Germinal center (tissue), 1 donor: ENCODE measurements at places on chromosomes 2 and 18.
A peak's percentile ranks its signal among the peaks of the same experiment; 100 is the strongest.

DNA sequence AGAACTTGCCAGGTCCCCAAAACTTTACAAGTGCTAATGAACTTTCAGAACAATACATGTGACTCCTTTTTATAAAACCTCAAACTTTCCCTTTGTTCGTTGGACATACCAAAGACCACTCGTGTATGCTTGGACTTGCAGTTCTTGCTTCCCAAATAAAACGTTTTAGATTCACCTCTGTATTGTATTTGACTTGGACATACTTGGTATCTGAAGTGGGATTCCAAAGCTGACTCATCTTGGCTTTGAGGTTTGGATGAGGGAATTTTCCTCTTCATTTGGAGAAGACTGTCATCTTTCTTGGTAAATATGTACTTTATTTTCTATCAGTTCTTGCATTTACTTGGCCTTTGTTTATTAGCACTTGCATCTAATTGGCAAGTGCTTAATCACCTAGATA, 8.0 kb upstream of the CYB5A start:
- no peak for DNase-seq

DNA sequence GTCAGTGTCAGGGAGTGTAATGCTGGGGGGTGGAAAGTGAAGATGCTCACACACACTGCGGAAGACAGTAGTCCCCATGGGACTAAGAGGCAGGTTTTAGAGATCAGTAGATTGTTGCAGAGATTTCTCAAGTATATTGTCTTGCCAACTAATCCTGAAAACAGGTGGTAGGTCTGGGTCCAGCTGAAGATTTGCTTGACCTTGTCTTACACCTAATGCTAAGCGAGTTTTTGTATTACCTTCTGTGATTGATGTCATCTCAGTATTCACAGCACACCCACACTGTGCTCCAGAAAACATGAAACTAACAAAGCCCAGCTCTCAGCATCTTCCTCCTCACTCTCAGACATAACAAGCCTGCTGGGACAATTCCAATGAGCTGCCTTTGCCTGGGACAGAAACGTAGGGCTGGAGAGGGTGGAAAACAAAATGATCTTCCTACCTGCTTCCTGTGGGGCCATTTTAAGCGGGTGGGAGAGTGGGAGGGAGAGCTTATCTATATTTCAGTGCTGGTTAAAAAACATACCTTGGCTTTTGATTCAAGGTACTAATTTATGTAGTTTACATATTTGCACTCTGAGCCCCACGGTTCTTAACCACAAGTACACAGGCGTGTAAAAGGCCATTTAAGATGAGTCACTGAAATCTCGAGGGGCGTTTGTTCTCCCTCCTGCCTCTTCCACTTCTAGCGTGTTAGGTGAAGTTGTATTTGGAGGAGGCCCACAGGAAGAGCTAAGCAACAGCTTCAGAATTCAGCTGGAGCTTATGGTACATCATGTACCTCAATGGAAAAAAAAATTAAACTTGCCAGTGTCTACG, 23.1 kb upstream of the RBMS1 start:
- no peak for DNase-seq

DNA sequence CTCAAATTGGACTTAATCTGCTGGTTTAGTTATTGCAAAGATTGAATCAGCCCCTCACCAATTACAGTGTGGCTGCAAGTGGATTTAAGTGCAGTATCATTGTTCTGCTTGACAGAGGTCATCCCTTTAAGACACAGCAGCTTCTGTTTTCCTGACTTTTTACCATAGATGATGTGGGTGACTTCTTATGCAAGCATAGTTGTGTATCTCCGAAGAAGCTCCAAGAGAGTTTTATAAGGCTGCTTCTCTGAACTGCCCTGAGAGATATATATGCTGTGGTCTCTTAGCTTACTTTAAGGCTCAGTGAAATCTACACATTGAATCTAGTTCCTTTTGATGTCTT, 3.5 kb downstream of the TRIB2 start:
- DNase-seq = no peak

GRCh38 chr18:42087876-42088275, 132.8 kb downstream of the PIK3C3 start:
- DNase-seq = no peak

- DNase-seq = no peak
Observed at GRCh38 chr18:10760986-10761385, 235.2 kb downstream of the NAPG start.

- peak; percentile 37 for DNase-seq
Observed at GRCh38 chr18:57859314-57859713, 56.2 kb upstream of the ATP8B1 start.

DNA sequence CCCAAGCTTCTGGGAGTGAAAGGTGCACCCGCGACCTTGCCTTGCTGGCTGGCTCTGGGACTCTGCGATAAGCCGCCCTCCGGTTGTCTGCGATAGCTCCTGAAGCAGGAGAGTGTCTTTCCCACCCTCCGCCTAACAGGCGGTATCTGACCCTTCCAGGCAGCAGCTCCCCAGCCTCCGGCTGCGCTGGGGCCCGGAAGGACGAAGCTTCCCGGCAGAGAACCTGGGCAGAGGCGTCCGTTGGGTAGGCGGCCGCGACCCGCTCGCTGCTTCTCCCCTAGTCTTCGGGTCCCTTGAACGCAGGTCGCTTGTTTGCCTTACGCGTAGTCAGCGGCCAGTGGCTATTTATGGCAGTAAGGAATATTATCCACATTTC, 446 bp upstream of the RHBDD1 start:
- DNase-seq = peak; percentile 30

DNA sequence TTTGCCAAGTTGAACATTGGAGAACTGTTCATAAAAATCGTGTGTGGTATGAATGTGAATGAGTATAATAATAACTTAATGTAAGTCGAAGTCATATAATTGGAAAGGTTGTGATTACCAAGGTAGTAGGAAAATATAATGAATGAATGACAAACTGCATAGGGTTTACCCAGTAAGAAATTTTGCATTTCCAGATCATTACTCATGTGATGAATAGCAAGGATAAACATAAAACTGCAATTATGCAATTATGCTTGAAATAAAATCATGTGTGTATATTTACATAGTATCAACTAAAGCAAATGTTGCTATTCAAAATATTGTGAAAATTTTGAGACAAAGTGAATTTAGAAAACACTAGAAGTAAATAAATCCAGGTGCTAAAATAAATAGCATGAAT, 1108.7 kb upstream of the TMEFF2 start:
- no peak for DNase-seq

DNA sequence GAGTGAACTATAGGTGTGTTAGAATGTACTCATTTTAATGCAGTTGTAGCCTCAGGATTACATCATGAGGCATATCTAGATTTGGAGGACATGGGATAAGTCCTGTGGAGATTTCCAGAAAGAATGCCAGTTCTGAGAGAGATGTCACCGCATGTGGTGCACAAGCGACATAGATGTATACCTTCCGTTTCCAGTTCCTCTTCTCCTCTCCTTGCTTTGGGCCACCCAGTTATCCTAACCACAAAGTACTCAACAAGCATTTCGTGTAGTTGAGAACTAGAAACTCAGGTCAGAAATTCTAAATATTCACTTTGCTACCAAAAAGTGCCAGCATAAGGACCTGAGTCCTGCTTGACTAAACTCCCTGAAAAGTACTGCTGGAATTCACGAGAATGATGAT, 66.5 kb downstream of the KCTD18 start:
- no peak for DNase-seq

DNA sequence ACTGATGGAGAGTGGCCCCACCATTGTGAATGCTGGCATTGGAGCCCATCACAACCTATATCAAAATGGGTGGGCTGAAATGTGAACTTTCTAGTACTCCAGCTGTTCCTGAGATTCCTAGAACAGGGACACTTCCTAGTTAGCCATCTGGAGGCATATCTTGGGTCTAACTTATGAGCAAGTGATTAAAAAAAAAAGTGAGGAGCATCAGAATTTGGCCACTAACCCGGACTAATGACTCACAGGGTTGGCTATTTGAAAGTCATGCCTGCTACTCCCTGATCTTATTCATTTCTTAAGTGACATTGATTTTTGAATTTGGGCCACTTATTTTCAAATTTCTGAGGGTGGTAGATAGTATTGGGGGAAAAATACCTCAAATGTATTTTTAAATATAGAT, 216.6 kb downstream of the HRH4 start:
- DNase-seq = no peak

DNA sequence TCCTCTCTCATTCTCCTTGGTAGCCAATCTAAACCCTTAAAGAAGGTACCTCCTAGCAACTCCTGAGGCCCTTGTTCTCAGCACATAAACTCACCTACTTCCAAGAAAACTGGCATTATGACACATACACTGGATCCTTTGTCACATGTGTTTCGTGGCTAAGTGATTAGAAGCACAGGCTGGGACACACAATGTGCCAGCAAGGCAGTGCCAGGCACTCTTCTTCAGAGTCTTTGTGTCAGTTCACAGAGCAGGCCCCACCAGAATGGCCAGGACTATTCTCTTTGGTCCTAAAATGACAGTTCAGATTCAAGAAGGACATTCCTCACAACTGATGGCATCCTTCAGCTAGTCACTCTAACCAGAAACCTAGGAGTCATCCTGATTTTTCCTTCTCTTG, 40.3 kb downstream of the SMC6 start:
- no peak for DNase-seq

GRCh38 chr2:46891956-46892553, 23.6 kb downstream of the MCFD2 start:
- no peak for DNase-seq

DNA sequence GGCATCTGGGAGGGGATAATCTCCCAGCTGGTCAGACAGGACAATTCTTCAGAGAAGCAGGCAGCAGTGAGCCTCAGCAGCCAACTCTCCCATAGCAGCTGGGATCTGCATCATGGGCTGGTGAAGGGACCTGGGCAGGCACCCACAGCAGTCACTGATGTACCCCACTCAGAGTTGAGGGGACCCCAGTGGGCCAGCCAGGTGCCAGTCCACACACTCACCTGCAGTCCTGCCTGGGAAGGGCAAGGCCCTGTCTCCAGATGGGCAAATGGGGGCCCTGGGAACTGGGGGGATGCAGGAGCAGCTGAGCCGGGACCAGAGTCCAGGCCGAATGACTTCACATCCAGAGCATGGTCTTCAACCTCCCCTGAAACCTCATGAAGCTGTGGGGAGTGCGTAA, 170.4 kb downstream of the ZFP36L2 start:
- DNase-seq = no peak

GRCh38 chr2:95526360-95527341, 42.1 kb upstream of the TRIM43B start:
- peak; percentile 46 for DNase-seq

DNA sequence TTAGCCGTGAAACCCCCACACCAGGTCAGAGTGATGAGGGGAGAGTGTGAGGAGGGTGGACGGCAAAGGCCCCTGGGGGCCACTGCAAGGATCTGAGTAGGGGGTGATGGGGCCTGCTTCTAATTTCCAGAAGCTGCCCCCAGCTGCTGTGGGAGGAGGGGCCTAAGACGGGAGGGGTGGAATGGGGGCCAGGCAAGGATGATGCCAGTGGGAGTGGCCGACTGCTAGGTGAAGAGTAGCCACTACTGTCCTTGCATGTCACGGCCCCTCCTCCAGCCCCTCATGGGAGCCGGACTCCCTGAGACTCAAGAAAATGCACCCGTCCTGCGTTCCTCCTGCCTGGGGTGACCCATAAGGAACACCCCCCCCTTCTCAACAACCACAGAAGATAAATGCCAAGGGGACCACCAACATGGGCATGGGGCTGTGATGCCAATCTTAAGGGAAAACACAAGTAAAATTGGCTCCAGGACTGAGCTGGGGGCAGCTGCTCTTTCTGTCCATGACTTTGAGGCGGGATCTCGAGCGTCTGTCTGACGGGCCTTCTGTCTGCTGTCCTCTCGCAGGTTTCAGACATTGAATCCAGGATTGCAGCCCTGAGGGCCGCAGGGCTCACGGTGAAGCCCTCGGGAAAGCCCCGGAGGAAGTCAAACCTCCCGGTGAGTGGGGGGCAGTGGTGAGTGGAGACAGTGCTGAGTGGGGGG, 24.2 kb upstream of the PRLH start:
- no peak for DNase-seq

DNA sequence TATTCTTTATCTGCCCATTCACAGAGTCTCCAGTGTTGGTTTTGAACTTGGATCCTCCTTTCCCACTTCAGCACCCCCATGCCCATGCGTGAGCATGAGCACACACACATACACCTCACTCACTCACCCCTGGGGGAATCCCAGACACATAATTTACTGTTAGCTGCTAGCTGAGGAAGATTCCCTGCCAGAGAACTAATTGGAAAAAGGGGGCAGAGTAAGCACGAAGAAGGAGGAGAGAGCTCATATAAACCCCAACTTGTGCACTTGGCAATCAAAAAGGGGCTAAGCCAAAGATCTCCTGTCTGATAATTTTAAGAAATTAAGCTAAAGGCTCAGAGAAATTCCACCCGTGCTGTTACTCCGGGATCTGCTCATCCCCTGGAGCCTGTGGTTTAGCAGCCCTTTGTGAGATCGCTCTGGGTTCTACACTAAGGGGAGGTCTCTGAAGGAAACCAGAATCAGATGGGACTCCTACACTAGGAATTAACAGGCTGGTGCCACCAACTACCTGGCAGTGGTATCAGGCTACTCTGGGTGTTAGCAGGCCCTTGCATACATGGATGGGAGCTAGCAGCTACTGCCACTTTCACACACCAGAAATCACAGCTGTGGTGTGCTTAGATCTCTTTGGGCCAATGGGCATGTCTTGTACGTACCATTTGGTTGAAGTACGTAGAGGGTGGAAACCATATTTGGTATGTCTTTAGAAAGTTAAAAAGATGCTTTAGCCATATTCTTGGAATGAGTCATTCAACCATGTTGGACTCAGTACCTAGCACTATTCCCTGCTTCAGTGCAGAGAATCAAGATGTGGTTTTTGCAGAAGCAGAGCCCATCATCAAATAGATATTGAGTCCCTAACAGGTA, 95.6 kb upstream of the SLC14A2 start:
- DNase-seq = no peak

DNA sequence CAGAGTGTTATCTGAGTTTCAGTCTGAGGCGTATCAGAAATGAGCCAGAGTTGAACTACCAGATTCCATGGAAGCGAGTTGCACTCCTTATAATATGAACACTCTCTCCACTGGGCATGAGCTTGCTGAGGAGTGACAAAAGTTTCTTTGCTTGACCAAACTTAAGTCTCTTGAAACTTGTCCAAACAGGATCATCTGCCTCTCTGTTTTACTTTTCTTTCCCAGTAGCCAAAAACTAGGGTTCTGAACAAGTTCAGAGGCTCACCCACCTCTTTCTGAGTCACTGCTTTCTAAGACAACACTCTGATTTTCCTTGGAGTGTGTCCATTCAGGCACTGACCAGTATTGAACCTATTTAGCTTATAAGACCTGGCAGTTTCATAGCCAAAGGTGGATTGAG, 233.2 kb upstream of the TCF4 start:
- no peak for DNase-seq
